ENCODE measurements at places on chromosomes 11 and 22. TPM values are rescaled to one million over a fixed set of nuclear protein-coding genes. Genes with fewer than 3 reads are reported as not detected.

AP2A2 gene
- 42.7 TPM for total RNA-seq

MCAM gene
- 225 TPM for total RNA-seq

OR5B17 gene
- not detected for total RNA-seq

KCNE3 gene
- 0.52 TPM for total RNA-seq

UBQLNL gene
- total RNA-seq: 0.13 TPM

PDE2A gene
- 0.24 TPM for total RNA-seq

OR6T1 gene
- not detected for total RNA-seq

PRRG4 gene
- not detected for total RNA-seq

SLC25A22 gene
- 9.7 TPM for total RNA-seq

OR10G7 gene
- not detected for total RNA-seq

SLC1A2 gene
- total RNA-seq: 0.26 TPM

DEFB131B gene
- not detected for total RNA-seq

ZC3H7B gene
- total RNA-seq: 35.5 TPM

OR51B2 gene
- total RNA-seq: not detected

FAM111B gene
- 5.6 TPM for total RNA-seq

GVQW3 gene
- 1.7 TPM for total RNA-seq

OR52A1 gene
- total RNA-seq: not detected

OR8B4 gene
- not detected for total RNA-seq

RFPL3 gene
- total RNA-seq: not detected

OR8A1 gene
- not detected for total RNA-seq

MS4A4E gene
- not detected for total RNA-seq

KCNK4 gene
- not detected for total RNA-seq

EMID1 gene
- 1.1 TPM for total RNA-seq

TOLLIP gene
- total RNA-seq: 30.6 TPM

LRRC74B gene
- total RNA-seq: not detected

NCF4 gene
- total RNA-seq: not detected

CD3G gene
- not detected for total RNA-seq

APOA4 gene
- total RNA-seq: not detected

GALNT18 gene
- 0.96 TPM for total RNA-seq

LDLRAD3 gene
- 15.4 TPM for total RNA-seq

RELT gene
- 5.0 TPM for total RNA-seq

APOC3 gene
- total RNA-seq: not detected

CASP5 gene
- not detected for total RNA-seq

MMP13 gene
- total RNA-seq: 0.13 TPM

MYBPC3 gene
- total RNA-seq: not detected

PKP3 gene
- total RNA-seq: 5.2 TPM

SLCO2B1 gene
- total RNA-seq: not detected

SLC7A4 gene
- 0.13 TPM for total RNA-seq

NLRP6 gene
- total RNA-seq: not detected

NLRP14 gene
- total RNA-seq: under 0.01 TPM

PRR5L gene
- 10.1 TPM for total RNA-seq

CHCHD10 gene
- 16.9 TPM for total RNA-seq

GPHA2 gene
- total RNA-seq: not detected

MUC15 gene
- total RNA-seq: not detected

B4GALNT4 gene
- total RNA-seq: 50.0 TPM

FXYD6 gene
- total RNA-seq: 21.6 TPM

MMP8 gene
- total RNA-seq: under 0.01 TPM

MUC6 gene
- total RNA-seq: not detected

PDXP gene
- 24.4 TPM for total RNA-seq
